ENCODE measurements at places on chromosomes 5 and 9.

DNA sequence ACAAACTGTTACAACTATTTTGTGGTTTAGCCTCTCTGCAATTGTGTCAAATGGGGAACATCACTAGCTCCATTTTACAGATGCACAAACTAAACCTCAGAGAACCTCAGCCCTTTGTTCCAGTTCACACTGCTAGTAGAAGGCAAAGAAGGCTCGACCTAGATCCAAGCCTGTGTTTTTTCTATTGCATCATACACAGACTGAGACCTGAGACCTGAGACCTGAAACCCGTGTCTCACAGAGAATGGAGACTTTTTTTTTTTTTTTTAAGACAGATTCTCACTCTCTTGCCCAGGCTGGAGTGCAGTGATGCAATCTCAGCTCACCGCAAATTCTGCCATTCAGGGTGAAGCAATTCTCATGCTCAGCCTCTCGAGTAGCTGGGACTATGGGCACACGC is 120.8 kb downstream of the GALNT10 start:
- no peak for DNase-seq

DNA sequence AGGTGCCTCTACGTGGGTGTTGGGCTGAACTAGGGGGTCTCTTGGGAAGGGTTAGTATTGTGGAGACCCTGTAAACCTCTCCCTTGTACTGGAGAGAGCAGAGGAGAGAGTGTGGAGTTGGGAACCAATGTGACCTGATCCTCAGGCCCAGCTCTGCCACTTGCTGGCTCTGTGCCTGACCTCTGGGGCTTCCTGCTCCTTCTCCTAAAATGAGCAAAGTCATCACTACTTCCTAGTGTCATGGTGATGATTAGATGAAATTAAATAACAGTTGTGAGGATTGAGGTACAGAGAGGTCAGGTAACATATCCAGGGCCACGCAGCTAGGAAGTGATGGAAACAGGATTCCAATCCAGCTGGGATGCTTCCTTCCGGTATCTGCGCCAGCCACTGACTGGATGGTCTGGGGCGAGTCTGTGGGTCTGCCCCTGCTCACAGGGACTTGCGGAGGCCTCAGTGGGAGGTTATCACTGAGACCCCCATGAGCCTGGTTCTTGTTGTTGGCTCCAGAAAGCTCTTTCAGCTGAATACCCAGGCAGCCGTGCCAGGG is 9.2 kb downstream of the GALNT10 start:
- DNase-seq, result no peak

DNA sequence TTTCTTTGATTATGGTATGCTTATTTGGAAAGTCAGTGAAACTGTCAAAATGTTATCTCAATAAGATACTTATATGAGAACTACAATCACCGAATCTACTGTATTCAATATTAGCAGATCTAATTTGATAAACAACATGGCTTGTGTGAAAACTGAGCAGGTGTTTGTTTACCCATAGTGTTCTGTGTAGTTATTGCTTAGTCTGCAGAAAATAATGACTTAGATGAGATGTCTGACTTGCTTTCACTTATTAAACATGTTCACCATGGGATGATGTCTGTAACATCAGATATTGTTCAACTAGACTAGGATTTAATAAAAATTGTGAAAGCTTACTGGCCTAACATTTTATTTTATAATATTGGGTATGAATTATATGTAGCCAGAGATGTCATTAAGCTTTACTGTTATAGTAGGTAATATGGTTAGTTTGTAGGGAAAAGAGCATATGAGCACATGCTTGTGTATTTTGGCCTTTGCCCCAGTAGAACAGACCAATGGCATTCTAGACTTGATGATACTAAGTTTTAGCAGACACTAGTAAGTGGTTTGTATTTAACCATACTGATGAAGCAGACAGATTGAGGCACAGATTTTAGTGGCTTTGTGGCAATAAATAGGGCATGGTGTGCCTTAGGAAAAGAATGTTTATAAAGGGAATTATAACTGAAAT is 16.4 kb downstream of the SUB1 start:
- no peak for DNase-seq

DNA sequence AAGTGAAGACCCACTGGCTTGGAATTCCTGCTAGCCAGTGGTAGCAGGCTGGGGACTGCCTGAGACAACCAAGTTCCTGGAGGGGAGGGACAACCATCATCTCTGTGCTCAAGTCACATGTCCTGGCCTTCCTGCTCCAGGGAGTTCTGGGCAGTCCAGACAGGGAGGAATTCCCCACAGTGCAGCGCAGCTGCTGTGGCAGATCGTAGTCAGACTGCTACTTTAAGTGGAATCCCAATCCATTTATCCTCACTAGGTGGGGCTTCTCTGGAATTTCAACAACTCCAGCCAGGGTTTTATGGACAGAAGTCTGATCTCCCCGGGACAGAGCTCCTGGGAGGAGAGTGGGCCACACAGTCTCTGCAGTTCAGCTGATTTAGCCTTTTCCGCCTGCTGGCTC is 20.9 kb upstream of the OR5C1 start:
- no peak for DNase-seq

Measured in activated T-helper 1 cell treated with anti-CD3 and anti-CD28 coated beads, Interleukin-2, amount 50 U/mL, for 16 hours (primary cell).